ENCODE measurements at places on chromosomes 6 and 20. TPM values are rescaled to one million over a fixed set of nuclear protein-coding genes. Genes with fewer than 3 reads are reported as not detected.

DNA sequence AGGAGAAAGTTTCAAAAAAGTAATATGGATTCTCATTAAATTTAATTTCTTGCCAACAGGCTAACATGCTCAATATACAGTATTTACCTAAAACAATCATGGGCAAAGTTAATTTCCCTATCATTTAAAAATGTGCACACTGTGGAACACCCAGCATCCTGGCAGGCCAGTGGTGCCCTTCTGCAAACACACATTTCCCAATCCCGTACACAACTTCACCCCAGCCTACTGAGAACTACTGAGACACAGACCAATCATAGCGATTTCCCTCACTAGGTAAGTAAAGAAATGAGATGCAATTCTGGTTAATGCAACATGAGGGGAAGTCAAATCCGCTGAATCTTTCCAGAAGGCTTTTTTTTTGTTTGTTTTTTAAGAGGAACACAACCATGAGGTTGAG lies 7.6 kb downstream of the USP45 start:
- no peak for DNase-seq

GRCh38 chr6:169890901-169891300 lies 139.5 kb downstream of the ERMARD start:
- no peak for DNase-seq

Gene SAMD5
- total RNA-seq = 4.6 TPM

- peak; percentile 48 for DNase-seq
Measured at GRCh38 chr20:35395728-35396127, 16.0 kb downstream of the UQCC1 start.

GRCh38 chr6:72811971-72812421 lies 190.1 kb downstream of the KCNQ5 start:
- peak; percentile 8 for DNase-seq

GRCh38 chr6:68333442-68333841 lies 301.6 kb upstream of the ADGRB3 start:
- DNase-seq = no peak

DNA sequence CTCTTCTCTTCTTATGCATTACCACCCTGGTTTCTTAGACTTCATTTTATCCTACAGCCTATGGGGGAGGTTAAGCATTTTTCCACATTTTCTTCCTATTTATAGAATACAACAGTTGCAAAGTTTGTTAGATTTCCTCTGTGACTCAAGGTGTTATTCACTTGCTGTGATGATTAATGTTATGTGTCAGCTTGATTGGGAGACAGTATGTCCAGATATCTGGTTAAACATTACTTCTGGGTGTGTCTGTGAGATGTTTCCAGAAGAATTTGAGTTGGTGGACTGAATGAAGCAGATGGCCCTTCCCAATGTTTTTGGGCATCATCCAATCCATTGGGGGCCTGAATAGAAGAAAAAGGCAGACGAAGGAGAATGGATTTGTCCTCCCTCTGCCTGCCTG lies 131.3 kb downstream of the C6orf118 start:
- DNase-seq = no peak

DNA sequence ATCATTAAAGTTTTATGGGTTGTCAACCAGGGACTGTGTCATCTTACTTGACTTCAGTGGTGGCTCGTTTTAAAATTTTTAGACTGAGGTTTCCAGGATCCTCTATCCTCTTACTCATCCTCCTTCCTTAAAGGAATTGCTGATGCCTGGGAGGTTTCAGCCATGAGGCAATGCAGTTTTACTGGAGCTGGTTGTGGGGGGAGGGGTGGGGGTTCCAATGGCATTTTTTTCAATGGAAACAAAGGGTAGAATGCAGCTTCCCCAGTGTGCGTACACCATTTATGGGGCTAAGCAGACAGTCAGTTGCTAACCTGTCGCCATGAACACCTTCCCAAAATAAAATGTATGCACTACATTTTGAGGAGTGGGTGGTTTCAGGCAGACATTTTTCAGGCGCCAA lies 88.0 kb downstream of the METTL24 start:
- no peak for DNase-seq

Gene ADGRF4
- total RNA-seq = not detected

Gene MYCT1
- 106 TPM for total RNA-seq

DNA sequence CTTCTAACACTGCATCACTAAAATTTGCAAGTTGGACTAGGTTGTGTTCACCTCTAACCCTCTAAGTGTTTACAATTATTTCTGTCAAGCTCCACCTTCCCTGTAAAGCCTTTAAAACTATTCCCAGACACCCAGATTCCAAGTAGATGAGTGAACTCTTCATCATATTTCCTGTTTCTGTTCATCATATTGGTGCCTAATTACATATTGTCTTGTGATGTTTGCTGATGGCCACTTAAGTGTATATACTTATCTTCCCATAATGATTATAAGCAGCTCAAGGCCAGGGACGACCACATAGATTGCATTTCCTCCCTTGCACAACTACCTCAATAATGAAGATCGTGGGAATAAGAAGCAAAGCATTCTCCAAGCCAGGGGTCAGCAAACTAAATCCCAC lies 16.8 kb downstream of the TNFRSF21 start:
- peak; percentile 34 for DNase-seq

GRCh38 chr6:170080169-170080827 lies 210.6 kb downstream of the DLL1 start:
- DNase-seq = no peak

Gene GSTA2
- not detected for total RNA-seq

- DNase-seq = no peak
Measured at GRCh38 chr20:9981829-9982228, 53.0 kb upstream of the ANKEF1 start.

DNA sequence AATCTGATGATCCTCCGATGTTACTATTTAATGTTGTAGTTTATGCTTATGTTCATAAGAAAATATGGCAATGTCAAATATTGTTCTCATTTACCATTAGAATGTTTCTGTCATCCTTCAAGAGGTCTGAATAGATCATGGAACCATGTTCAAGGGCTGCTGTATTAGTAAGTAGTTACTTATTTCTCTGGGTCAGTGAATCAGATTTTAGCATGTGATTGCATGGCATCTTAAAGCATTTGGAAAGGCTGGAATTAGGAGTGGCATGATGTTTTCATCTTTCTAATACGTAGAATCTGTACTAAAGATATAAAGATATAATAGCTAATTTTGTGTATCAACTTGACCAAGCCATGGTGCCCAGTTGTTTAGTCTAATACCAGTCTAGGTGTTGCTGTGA lies 40.5 kb upstream of the NKX2-4 start:
- no peak for DNase-seq

Gene POU5F1
- total RNA-seq = not detected

Gene WFDC10B
- not detected for total RNA-seq

Gene IGF2R
- 60.2 TPM for total RNA-seq

DNA sequence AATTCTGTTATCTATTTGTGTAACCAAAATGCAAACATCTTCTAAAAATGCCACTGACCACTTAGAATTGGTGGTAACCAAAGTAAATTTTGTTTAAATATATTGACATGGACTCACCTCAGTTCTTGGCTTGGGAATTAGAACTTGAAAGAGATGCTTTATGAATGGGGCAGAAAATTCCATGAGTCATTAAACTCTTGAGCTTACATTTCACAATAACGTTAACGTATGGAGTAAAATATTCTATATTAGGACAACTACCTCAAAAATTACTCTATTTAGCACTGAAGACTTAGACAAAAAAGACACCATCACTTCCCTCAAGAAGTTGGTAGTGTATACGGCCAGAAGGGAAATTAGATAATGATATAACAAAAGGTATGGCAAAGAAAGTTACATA lies 752.2 kb upstream of the MARCKS start:
- no peak for DNase-seq

GRCh38 chr6:27130668-27131428 lies 116.7 kb upstream of the PRSS16 start:
- DNase-seq = peak; percentile 7

- DNase-seq = no peak
Measured at GRCh38 chr6:156334966-156335365, 442.2 kb upstream of the ARID1B start.

DNA sequence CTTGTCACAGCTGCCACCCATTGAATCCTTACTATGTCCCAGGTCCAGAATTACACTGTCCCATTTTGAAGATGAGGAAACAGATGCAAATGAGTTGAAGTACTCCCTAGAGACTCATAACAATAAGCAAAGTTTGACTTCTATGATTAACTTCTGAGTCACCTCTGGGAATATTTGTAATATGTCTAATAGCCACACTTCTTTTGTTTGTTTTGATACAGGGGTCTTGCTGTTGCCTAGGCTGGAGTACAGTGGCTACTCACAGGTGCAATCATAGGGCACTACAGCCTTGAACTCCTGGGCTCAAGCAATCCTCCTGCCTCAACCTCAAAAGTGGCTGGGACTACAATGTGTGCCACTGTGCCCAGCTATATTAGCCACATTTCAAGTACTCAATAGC lies 11.4 kb upstream of the SOX12 start:
- DNase-seq = peak; percentile 69

GRCh38 chr6:119156757-119157505 lies 78.5 kb upstream of the FAM184A start:
- no peak for DNase-seq

Gene MAS1
- not detected for total RNA-seq

DNA sequence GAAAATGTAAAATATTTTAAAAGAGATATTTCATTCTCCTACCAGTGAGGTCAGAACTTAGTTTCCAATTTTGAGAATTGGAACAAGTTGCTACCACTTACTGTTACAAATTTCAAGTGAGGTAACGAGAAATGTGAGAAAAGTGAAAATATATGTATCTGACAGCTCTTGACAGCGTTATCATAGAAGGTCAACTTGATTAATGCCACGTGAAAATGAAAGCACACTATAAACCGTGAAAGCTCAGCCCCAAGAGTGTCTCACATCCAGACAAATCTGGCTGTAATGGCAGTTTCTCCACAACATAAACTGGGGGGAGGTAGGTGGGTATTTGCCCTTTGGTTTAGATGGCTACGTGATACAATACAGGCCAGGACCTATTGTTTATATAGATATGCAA lies 13.9 kb downstream of the HDGFL1 start:
- DNase-seq = no peak

DNA sequence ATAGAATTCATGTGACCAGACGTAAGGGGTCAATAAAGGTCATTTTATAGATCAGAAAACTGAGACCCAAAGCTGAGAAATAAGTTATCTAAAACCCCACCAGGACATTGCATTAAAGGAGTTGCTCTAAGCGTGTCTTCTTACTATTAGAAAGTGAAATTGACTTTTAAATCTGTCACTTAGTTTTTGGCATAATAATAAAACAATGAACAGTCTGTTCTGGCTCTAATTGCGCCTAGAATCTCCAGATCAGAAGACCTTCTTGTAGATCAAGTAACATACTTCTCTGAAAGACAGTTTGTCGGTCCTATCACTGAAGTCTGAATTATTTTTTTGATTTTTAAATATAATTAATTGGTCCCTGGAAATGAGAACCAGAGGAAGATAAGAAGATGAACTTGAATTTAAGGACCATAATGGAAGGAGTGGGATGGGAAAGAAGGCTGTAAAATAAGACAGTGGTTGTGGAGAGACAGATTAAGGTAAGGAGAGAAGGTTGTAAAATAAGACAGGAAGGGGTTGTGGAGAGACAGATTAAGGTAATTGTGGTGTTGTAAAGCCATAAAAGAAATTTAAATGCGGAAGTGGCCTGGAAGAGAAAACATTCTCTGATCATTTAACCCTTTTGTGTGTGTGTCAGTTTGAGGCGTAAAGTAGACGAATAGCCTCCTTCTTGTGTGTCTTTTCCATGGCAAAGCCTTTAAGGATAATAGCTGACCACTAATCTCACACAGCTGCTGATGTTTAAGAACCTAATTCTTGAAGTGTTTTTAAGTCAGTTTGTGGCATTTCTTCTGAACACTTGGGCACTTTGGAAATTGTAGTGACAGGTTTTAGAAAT lies 20.1 kb downstream of the TOP1 start:
- no peak for DNase-seq

DNA sequence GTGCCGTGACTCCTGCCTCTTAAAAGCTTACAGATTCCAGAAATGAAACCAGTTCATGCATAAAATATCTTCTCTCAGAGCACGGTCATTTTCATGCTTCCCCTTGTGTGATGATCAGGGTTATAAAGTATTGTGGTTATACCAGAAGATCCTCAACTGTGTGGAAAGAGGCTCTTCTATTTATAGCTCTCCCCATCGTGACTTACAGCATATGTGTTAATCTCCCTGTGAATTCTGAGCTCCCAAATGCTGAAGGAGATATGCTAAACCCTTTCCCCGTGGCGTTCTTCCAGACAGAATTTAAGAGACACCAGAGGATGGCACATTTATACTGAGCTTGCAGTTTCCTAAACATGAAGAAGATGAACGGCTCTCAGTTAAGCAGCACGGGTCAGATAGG lies 158.8 kb downstream of the CDH26 start:
- no peak for DNase-seq
